ENCODE measurements at places on chromosomes 6 and 20. TPM values are rescaled to one million over a fixed set of nuclear protein-coding genes. Genes with fewer than 3 reads are reported as not detected.

Gene EYA2
- total RNA-seq: 0.40 TPM

Gene BPIFB1
- total RNA-seq: not detected

Gene GTSF1L
- total RNA-seq: not detected

DNA sequence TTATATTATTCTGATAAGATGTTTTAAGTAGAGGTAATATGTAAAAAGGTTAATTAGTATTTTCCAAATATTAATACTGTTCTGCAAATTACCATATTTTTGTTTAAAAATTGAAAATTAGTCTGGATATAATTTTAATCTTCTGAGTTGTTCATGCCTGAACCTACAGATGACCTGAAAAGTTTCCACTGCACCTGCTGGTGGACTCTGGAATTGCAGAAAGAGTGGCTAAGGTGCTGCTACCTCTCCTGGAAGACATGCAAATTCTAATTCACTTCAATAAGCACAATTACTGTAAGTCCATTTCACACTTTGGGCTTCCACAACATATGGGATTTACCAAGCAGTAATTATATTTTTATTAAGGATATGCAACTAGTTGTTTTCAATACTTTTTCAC is 77.7 kb upstream of the OLIG3 start:
- no peak for DNase-seq

DNA sequence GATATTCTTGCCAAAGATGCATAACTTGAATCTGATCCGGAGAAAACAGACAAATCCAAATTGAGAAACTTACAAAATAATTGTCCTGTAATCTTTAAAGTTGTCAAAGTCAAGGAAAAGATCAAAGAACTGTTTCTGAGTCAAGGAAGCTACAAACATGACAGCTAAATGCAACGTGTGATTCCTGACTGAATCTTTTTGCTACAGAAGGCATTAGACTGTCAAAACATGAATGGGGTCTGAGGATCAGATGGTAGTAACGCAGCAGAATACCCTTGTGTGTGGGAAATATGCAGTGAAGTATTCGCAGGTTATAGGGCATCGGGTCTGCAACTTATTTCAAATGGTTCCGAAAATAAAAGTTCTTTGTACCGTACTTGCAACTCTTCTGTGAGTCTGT is 86.2 kb downstream of the MDGA1 start:
- no peak for DNase-seq

DNA sequence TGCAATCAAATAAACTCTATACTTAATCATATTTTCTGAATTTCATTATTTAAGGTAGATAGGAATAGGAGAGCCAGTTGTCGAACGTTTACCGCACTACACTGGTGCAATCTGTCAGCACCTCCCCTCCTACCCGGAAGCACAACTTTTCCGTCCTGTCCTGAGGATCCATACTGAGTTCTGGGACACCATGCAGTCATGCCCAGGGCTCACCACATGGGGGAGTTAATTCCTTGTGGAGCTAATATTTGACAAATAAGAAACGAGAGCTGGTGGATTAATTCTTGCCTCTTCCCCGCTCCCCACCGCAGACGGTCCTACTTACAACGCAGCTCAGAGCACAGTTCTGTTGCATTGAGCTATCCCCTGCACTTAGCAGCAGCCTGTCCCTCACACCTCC is 107.7 kb upstream of the RALGAPA2 start:
- no peak for DNase-seq

- DNase-seq: no peak
Measured at GRCh38 chr6:145212813-145213212, 522.5 kb downstream of the EPM2A start.

Data from cardiac septum (tissue), 1 donor.